Pancreas (tissue), 10 donors: ENCODE measurements at places on chromosomes 1 and 21. TPM values are rescaled to one million over a fixed set of nuclear protein-coding genes. Genes with fewer than 3 reads are reported as not detected.

DNA sequence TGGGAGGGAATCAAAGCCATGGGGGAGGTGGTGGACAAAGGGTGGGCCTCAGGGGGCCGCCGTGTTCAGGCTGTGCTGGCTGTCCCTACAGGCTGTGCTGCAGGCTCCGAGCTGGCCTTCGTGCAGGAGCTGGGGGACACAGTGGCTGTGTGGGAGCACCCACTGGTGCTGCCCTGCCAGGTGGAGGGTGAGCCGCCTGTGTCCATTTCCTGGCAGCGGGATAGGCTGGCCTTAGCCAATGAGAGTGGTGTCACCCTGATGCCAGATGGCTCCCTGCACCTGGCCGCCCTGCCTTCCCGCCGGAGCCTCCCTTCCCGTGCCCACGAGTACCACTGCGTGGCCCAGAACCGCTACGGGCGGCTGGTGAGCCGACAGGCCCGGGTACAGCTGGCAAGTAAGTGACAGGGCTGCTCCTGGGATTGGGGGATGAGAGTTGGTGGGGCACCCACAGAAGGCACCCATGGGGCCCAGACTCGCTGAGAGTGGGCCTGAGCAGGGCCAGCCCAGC is 20.2 kb downstream of the SLC27A3 start:
- DNase-seq = no peak

GRCh38 chr1:21586846-21587601 is 77.8 kb downstream of the ALPL start:
- no peak for DNase-seq

DNA sequence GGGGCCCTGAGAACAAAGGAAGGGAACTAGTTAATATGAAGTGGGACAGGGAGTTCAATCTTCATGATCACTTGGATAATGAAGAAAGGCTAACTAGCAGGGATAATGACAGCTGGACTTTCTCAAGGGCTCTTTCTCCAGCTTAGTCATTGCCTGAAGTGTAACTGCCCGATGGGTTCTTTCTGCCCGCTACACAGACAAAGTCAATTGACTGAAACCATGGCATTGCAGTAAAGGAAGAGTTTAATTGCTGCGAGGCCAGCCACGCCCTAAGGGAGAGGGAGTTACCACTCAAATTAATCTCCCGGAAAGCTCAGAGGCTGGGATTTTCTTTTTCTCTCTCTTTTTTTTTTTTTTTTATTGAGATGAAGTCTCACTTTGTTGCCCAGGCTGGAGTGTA is 16.6 kb upstream of the SLC2A5 start:
- DNase-seq = no peak

The LRRN2 gene
- 0.24 TPM for total RNA-seq

The IGSF5 gene
- total RNA-seq = 0.89 TPM
